ENCODE measurements at places on chromosomes 2 and 18.

- DNase-seq = no peak
Observed at GRCh38 chr2:196980473-196980872, 54.0 kb upstream of the PGAP1 start.

- DNase-seq = no peak
Observed at GRCh38 chr2:238461916-238462315, 35.2 kb downstream of the ASB1 start.

DNA sequence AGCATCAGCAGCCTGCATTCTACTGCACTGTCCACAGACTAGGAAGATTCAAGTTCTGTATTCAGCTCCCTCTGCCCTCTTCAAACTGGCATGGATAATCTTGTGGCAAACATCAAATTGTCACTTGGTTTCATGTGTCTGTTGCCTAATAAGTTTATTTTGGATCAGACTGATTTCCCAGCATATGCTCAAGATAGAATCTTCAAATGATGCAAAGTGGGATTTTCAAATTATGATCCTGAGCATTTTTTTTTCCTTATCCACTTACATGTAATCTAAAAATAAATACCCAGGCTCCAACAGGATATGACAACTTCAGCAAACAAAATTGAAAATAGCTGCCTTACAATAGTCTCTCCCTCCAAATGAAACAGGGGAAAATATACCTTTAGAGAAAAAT is 160.9 kb upstream of the VRK2 start:
- no peak for DNase-seq

GRCh38 chr2:122706757-122707223 is 951.3 kb downstream of the TSN start:
- DNase-seq = no peak

Data from cardiac muscle cell (in vitro differentiated cells and primary cell).